ENCODE measurements at places on chromosomes 3 and 15. TPM values are rescaled to one million over a fixed set of nuclear protein-coding genes. Genes with fewer than 3 reads are reported as not detected.

DLL4 gene
- total RNA-seq, result 6.2 TPM

CHRM5 gene
- total RNA-seq, result not detected

RBP2 gene
- total RNA-seq, result not detected

DNA sequence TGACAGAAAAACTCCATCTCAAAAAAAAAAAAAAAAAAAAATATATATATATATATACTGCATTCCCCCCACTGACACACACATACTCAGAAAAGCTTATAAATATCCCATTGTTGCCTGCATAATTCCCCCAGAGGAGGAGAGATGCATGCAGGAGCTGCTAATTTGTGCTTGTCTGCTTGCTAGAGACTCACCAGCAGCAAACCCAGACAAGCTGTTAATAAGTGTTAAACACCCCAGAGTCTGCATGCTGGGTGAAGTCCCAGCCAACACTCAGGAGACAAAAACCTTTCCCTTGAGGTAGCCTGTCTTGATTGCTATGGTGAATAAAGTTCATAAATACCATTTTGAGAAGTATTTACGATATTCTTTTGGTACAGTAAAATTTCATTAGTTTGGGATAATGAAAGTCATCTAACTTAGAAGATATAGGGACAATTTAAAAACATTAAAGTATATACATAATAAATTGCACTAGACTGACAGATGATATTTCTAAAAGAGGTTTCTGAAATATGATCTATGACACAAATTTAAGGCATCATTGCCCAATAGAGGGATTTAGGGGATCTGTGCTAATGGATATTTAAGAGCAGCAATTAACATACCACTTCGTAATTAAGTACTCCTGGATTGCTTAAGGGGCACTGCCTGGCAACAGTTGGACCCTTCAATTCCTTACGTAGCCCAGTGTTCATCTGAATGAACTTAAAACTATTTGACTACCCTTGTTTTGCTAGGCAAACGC is 400.0 kb upstream of the C2CD4B start:
- no peak for DNase-seq

DNA sequence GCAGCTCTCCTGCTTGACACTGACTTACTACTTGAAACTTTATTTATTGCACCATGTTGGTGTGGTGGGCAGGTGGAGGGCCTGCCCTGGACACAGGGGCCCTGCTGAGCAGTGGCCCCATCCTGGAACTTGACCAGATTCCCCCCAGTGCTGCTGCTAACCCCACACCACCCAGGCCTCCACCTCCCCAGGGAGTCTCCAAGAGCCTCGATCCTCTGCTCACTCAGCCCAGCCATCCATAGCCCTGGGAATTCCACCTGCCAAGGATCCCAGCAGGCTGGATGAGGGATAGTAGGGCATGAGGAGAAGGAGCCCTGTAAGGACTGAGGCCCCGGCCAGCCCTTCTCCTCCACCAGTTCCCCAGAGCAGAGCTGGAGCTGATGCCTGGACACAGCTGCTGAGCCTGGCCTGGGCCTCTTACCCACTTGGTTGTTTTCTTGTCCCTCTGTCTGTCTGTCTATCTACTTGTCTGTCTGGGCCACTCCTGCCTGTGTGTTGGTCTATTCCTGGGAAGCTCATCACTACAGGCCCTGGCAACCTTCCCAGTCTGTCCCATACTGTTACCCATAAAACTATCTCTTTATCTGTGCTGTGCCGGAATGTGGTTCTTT is 2.8 kb downstream of the CHAC1 start:
- no peak for DNase-seq

GRCh38 chr3:139774560-139775302 is 97.0 kb upstream of the NMNAT3 start:
- no peak for DNase-seq

DNA sequence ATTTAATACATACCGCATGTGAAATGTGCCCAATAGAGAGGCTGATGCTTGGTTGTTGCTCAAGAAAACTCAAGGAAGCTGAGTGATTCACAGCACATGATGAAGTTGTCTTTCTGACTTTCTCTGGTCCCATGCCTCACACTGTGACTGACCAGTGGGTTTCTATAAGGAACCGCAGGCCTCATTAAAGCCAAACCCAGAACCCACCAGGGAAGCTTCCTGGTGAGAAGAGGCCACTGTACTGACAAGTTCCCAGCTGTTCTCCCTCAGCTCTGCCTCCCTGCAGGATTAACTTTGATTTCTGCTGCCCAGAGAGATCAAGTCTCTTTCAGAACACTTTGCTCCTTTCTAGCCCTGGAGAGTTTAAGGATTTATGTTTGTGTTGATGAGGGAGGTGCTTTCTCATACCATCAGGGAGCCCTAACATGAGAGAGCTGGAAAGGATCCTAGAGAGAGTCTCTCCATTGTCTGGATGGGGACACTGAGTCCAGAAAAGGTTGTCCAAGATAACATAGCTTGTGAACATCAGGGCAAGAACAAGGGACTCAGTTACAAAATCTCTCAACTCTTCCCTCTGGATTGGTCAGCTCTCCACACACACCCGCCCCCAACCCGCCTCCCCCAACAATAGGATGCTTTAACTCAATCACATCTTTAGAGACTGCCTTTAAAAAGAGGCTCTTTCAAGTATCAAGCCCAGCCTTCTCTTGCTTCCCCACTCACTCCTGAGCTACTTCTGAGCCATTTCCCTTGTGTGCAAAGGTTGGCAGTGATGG is 303.2 kb upstream of the TLE3 start:
- DNase-seq, result no peak

- no peak for DNase-seq
Measured at GRCh38 chr15:81303244-81304225, 20.4 kb downstream of the STARD5 start.

DNA sequence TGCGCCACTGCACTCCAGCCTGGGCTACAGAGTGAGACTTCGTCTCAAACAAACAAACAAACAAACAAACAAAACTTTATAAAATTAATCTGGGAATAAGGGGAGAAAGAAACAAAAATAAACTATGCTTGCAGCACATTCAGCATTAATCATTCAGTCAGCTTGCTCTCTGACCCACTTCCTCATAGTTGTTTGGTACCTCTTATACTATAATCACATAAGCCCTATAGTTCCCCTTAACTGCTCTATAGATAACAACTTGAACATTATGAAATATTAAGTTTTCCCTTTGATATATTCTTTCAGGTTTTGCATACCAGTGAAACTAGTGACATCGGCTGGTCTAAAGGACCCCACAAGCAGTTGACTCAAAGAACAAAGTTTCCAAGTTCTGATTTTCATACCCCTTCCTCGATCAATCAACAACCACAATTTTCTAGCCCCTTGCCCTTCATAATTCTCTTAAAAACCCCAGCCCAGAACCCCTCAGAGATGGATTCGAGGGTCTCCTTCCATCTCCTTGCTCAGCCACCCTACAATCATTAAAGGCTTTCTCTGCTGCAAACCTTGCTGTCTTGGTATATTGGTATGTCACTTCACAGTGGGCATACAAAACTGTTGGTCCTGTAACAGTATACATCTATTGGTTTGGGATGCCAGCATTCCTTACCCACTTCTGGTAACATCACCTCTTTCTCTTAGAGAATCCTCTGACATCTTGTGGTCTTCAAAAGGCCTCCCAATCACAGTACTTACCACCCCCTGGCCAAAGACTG is 26.4 kb downstream of the BCL2L10 start:
- no peak for DNase-seq

- no peak for DNase-seq
Measured at GRCh38 chr15:78200276-78200930, 34.0 kb downstream of the ACSBG1 start.
